ENCODE measurements at places on chromosomes 2 and 18.

DNA sequence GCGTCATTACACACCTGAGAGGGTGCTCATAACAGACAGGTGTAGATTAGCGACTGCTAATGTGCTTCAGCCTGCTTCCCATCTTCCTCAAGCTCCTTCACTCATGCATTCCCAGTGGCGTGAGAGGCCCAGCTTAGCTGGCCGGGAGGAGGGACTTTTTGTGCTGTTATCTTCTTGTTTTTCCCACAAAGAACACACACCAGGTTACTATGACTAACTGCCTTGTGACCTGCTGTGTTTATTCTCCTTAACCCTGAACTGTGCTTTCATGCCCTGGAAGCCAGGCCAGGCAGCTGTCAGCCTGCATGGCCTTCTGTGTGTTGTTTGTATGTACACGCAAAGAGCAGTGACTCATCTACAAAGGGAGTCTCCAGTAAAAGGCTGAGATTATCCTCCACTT lies 143.8 kb downstream of the PIEZO2 start:
- DNase-seq: no peak

DNA sequence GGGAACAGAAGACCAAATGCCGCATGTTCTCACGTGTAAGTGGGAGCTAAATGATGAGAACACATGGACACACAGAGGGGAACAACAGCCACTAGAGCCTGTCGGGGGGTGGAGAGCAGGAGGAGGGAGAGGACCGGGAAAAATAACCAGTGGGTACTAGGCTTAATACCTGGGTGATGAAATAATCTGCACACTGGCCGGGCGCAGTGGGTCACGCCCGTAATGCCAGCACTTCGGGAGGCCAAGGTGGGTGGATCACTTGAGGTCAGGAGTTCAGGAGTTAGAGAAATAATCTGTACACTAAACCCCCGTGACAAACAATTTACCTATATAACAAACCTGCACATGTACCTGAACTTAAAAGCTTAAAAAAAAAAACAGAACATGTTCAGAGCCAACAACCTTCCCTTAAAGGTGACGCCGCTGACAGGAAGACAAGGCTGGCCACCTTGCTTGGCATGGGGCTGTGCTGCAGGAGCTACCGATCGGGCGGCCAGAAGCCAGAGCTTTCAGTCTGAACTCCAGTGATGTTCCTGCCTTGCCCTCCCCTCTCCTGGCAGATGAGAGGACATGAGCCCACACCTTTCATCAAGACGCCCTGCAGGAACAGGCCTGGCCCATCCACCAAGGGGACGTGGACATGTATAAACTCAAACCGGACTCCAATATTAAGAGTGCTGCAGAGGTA lies 11.2 kb downstream of the SLC66A2 start:
- DNase-seq: no peak

- DNase-seq: peak; percentile 54
Observed at GRCh38 chr2:85728883-85729824, 24.6 kb upstream of the ATOH8 start.

- DNase-seq: no peak
Observed at GRCh38 chr2:219665926-219666325, 38.5 kb downstream of the SLC4A3 start.

DNA sequence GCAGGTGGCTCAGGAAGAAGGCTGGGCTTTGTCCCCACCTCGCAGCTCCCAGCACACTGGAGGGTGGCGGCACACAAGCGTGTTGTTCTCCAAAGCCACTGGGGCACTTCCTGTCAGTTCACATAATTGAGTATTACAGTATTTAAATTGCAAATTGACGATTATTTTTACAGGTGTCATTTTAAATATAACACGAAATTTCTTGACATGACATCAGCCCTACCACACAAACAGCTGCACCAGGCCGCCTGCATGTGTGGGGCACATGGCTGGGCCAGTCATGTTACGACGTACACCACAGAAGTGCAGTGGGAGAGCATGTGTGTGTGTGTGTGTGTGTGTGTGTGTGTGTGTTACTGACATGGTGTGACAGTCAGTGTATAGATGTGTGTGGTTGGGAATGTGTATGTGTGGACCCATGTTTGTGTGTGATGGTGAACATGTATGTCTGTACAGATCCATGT lies 155.6 kb downstream of the TTC32 start:
- DNase-seq: no peak

DNA sequence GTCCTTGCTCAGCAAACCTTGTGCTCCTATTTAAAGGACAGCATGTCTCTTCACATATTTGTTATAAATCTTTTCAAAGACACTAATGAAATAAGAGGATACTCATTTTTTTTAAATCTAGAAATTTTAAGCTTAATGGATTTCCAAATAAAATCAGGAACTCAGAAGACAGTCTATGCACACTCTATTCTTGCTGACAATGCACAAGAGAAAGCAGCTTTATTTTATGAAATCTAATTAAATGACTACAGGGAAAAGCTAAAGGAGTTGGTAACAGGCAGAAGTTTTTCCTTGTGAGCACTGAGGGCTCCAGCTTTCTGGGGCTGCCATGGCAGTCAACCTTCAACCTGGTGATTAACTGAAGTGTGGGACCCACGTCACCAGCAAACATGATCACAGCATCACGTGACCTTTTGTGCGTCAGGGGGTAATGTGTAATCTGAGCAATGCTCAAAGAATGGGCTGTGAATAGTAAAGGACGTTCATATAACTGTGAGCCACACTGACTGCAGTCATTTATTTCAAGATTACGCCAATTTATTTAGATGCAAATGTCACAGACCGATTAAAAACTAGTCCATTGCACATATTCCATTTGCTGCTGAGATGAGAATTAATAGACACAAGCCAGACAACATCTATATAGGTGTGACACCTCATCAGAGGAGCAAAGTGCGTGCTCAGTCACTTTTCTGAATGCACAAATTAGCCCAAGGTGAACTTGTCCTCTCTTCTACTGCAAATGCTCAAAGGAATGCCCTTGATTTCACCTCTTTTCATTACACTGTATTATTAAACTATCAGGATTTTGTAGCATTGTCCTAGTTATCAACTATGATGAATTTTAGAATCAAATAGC lies 11.6 kb upstream of the DNER start:
- no peak for DNase-seq

DNA sequence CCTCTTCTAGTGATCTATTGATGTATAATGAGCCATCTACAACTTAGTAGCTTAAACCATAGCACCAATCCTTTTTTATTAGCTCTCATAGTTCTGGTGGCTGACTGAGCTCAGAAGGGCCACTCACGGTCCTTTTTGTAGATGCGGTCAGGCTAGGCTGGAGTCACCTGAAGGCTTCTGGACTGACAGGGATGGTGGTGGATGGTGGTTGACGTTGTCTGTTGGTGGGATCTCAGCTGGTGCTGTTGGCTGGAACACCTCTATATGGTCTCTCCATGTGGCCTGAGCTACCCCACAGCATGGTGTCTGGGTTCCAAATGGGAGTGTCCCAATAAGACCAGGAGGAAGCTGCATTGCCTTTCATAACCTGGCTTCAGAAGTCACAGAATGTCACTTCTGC lies 68.0 kb downstream of the BCL2L11 start:
- DNase-seq: no peak

Measured in stimulated activated CD8-positive, alpha-beta memory T cell treated with anti-CD3 and anti-CD28 coated beads, Interleukin-12 subunit alpha, Interleukin-12 subunit beta, amount 100 ng/mL, for 1 hour (primary cell).